ENCODE measurements at places on chromosomes 3 and 15. TPM values are rescaled to one million over a fixed set of nuclear protein-coding genes. Genes with fewer than 3 reads are reported as not detected.

Gene MME
- 16.1 TPM for total RNA-seq

Gene KLHL40
- 114 TPM for total RNA-seq

Gene PLCH1
- total RNA-seq = 0.44 TPM

DNA sequence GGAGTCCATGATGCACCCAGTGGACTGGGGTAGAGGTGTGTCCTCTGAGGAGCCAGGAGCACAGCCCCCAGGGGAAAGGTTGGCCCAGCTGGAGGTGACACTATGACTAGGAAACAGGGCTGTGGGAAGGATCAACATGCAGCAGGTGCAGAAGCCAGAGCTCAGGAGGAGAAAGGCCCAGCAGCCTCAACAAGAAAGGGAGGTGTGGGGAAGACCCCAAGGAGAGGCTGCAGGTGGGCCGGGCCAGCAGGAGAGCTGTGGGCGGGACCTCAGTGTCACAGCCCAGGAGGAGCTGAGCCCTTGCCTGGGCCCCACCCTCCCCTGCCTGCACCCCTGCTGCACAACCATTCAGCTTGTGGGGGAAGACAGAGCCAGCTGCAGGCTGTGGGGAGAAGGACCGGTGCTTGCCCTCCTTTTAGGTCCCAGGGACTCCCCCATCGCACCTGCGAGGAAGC, 18.4 kb upstream of the KLF13 start:
- no peak for DNase-seq

DNA sequence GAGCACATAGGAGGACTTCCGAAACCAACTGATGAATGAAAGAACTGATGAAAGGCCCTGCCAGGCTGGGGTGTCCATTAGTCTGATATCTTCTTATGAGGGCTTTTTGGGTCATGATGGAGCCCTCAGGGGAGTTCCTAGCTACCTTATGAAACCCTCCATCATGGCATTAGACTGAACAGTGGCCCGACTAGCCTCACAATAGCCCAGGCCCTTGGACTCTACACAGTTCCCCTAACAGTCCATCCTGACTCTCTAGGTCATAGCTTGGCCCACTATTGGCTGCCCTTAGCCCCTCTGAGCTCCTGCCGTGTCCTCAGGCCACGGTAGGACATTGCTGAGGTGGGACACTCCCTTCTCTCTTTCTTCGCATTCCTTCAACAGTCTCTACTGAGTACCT, 365.9 kb downstream of the CACNA2D3 start:
- DNase-seq = no peak

Data from muscle of leg (tissue), 16 donors.